ENCODE measurements at places on chromosomes 6 and 20. TPM values are rescaled to one million over a fixed set of nuclear protein-coding genes. Genes with fewer than 3 reads are reported as not detected.

DNA sequence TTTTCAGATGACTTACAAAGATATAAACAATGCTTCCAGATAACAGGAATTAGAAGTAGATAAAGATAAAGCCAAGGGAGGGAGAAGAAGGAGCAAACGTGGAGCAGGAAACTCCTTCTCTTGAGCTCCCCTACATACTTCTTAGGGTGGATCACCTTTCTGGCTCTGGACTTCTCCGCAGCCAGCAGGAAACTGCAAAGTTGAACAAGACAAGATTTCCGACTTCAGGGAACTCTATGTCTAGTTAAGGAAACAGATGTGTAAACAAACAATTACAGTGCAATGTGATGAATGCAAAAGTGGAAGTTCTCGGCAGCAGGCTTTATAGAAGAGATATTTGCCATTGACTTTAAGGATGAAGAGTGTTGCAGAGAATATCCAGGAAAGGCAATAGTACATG is 134.0 kb upstream of the MARCKS start:
- DNase-seq: no peak

DNA sequence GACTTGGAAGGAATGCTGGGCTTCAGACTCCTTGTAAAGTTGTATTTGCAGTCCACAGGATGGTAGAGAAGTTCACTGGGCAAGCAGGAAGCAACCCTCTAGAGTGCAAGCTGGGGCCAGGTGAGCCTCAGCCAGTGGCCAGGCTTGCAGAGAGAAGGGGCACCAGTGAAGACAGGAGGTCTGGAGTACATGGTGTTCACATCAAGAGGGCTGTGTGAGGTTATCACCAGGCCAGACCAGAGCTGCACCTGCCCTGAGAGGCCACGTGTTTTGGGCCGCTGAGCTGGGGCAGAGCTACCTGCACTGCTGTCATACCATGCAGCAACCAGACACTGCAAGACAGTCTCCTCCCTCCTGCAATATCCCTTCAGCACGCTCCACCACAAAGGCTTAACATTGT is 79.0 kb downstream of the SH3BGRL2 start:
- no peak for DNase-seq

GRCh38 chr20:56788041-56788670 is 159.1 kb downstream of the TFAP2C start:
- DNase-seq: no peak

DNA sequence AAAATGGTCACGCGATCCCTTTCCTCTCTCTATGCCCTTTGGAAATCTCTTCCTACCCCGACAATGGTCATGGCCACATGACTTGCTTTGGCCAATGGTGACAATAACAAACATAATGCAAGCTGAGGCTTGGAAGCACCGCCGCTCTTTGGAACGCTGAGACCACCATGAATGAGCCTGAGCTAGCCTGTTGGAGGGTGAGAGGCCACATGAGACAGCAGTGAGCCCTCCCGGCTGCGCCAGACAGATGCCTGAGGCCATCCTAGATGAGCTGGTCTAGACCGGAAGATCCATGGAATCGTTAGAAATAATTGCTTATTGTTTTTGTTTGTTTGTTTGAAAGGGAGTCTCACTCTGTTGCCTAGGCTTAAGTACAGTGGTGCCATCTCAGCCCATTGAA is 64.2 kb downstream of the STK35 start:
- DNase-seq: no peak

- DNase-seq: no peak
Measured at GRCh38 chr6:14063756-14064155, 53.8 kb upstream of the CD83 start.

GRCh38 chr6:52263709-52264540 is 19.6 kb upstream of the IL17F start:
- no peak for DNase-seq

The HDGFL1 gene
- not detected for total RNA-seq

The GSTA3 gene
- not detected for total RNA-seq

All from urinary bladder (tissue), 4 donors.